Central memory CD8-positive, alpha-beta T cell (primary cell): ENCODE measurements at places on chromosomes 6 and 20.
A peak's percentile ranks its signal among the peaks of the same experiment; 100 is the strongest.

DNA sequence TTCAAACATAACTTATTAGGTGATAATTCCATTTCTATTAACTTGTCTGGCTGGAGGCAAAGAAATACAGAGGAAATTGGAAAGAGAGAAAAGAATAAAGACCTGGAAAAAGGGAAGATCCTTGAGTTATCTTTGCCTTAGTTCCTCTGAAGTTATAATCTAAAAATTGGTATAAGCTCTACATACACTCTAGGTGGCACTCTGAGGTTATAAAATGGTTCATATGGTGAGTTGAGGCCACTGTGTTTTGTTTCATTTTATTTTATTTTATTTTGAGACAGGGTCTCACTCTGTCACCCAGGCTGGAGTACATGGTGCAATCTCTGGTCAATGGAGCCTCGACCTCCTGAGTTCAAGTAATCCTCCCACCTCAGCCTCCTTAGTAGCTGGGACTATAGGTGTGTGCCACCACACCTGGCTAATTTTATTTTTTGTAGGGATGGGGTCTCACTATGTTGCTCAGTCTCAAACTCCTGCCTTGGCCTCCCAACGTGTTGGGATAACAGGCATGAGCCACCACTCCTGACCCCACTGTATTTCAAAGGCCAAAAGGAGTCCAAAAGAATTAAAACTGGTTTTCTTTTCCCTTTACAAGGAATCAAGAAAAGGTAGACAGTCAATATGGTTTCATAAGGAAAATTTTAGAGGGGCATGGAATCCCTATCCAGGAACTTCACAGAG lies 19.4 kb downstream of the GPX6 start:
- DNase-seq = no peak

DNA sequence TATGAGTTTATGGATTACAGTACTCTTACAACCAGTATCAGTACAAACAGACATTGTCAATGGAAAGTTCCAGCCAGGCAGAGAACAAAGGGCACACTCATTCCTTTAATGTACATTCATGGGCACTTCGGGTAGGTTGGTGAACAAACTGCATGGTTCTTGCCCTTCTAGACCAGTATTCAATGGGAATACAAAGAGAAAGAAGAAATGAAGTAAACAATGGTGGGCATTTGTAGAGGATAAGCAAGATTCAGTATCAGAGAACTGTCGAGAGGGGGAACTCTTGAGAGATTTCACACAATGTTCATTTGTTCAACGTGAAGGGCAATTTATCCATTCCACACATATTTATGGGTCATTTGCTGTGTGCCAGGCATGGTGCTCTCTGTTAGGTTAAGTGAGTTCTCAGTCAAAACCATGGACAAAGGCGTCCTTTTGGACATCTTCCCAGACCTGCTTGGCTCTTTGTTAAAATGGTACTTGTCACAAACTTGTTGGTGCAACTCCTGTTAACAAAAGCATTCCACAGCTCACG lies 714.8 kb downstream of the DHX35 start:
- DNase-seq = no peak

- no peak for DNase-seq
Observed at GRCh38 chr6:15927531-15928225, 201.2 kb upstream of the MYLIP start.

GRCh38 chr20:14830466-14830865 lies 493.1 kb upstream of the FLRT3 start:
- DNase-seq = no peak

- DNase-seq = no peak
Observed at GRCh38 chr6:155067956-155068615, 73.0 kb downstream of the TIAM2 start.

DNA sequence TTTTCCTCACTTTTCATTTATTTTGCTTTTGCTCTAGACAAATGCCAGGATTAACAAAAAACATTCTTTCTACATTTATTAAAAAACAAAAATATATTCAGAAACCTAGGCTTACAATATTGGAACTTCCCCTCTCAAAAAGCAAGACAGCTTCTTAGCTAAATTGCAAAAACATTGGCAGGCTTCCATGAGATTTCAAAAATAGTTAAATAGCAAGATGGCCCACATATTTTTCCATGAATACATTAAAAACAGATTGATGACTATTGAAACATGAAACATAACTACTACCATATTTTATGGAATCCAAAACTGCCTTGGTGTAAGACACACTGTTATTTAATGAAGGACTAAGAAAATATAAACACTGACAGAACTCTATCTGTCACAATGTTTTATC lies 92.0 kb downstream of the LY86 start:
- DNase-seq = no peak

- DNase-seq = no peak
Observed at GRCh38 chr6:126066053-126067048, 80.0 kb downstream of the TRMT11 start.

DNA sequence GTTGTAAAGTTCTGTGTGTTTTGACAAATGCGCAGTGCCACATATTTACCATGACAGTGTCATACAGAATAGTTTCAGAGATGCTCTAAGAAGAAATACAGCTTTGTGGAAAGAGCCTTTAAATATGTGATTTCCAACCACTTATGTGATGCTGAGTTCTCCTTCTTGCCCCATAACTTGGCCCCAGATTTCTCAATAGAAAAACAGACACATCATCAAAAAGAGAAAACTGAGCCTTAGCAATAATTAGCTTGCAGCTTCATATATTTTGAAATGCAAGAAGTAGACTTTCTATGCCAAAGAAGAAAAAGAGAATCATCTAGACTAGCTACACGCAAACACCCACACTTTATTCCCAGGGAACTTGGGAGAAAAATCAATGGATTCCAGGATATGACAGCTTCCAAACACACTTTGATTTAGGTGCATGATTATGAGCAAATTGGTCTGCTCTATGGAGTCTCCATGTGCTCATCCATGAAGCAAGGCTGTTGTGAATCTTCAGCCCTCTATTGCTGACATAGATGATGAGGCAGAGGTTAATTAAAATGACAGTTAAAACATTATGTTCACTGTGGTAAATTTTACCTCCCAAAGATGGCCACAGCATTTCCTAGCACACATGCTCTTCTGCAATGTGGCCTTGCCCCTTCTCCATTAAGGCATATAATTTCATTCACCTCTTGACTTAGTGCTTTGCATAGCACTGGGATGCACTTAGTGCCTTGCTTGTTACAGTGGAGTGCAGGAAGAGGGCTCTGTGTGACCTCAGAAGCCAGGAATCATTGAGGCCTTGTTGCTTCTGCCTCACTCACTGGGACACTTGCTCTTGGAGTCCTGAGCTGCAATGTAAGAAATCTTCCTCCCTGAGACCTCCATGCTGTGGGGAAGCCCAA lies 174.6 kb downstream of the SYNDIG1 start:
- DNase-seq = no peak

DNA sequence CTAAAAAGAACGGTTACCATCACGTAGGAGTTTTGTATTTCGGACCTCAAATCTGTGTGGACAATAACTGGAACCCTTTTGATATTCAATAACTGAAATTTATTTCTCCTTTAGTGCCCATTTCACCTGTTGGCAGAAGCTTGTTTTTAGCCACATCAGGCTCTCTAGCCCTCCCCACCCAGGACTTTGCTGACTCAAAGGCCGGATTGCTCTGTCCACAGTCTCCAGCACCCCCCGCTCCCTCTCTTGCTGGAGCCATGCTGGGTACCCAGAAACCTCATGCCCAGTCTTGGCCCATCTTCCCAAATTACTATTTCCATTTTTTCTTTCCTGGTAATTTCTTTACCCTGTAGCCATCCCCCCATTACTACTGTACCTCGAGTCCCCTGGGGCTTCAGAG lies 55.8 kb upstream of the DUSP22 start:
- DNase-seq = no peak

- DNase-seq = peak; percentile 7
Observed at GRCh38 chr6:170089963-170090362, 200.9 kb downstream of the DLL1 start.

GRCh38 chr20:57878786-57879424 lies 169.1 kb upstream of the PMEPA1 start:
- DNase-seq = no peak

GRCh38 chr20:32559753-32560380 lies 25.3 kb downstream of the NOL4L start:
- DNase-seq = no peak

- DNase-seq = no peak
Observed at GRCh38 chr6:26087284-26088115, at the start of gene HFE. Gene HFE, plus strand, starts transcription at chr6:26087429. Its CDS starts 12 bp downstream, at chr6:26087441.

DNA sequence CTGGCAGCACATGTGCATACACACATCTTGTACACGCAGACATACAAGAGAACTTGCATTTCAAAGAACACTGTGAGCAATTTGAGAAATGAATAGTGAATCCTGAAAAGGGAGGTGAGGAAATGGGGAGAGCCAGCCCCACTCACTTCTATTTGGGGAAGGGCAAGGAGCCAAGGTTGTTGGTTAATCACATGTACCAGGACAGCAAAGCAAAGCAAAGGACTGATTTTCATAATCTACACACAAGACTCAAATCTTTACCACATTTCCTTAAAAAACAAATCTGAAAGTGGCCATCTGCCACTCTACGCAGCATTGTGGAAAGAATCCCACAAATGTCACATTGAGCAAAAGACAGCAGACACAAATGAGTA lies 35.0 kb upstream of the KIF16B start:
- no peak for DNase-seq

- DNase-seq = peak; percentile 64
Observed at GRCh38 chr20:38221119-38221589, 39.4 kb downstream of the KIAA1755 start.

DNA sequence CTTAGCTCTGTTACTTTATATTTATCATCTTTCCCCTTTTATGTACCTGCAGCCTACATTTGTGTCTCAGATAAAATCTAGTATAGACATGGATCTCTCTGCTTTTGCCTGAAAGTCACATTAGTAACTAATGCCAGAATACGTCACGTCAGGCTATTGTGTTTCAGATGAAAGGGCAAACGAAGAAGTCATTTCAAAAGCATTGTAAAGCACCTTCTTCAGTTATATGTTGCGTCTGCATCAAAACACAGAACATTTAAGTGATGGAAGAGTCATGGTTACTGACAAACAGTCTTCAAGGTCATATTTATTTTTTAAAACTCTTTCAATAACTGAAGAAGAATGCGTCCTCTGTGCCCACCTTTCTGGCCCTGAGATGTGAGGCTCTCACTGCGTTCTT lies 119.1 kb downstream of the SMOC2 start:
- DNase-seq = no peak

DNA sequence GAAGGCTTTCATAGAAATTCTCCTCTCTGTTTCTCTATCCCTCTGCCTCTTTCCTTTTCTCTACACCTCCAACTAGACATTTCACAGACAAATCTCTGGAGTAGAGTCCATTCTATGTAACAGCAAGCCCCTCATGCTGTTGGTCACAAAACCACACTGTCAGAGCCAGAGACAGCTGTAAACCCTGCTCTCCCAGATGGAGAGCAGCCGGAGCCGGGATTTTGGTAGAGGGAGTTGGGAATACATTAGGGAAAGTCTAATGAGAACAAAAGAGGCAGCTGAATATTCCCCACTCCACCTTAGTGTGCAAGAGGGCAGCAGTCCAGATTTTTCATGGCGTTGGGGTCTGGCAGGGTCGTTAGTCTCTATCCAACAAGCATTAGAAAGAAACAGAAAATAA lies 68.3 kb upstream of the EDN1 start:
- DNase-seq = no peak

DNA sequence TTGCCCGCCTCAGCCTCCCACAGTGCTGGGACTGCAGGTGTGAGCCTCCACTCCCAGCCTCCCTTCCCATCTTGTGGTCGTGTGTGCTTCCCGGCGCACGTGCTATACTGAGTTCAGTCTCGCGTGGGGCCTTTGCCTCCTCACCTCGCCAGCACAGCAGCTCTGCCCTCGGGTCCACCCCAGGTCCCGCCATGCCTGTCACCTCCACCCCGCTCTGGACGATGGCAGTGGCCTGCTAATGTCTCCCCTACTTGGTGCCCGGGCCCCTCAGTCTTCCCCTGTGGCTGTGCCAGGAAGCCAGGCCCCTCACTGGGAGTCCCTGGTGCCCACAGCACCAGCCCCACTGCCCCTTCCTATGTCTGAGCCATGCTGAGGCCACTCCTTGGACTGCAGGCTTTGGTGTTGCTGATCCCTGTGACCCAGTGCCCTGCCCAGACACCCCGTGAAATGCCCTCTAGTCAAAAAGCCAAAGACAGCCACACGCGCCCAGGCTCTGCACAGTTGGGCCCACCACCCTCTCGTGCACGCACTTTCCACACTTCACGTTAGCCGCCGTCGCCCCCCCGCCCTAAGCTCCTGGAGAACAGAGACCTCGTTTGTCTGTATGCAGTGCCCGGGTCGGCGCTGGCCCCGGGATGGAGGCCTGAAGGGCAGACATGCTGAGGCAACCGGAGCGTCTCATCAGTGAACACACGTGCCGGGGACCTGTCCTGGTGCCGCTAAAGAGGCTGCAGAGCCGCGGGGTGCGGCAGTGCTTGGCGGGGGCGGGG lies 14.3 kb downstream of the HRH3 start:
- DNase-seq = no peak

- DNase-seq = no peak
Observed at GRCh38 chr6:107712665-107713551, 111.2 kb downstream of the SCML4 start.

- no peak for DNase-seq
Observed at GRCh38 chr6:36756786-36757185, 59.2 kb downstream of the RAB44 start.

- no peak for DNase-seq
Observed at GRCh38 chr6:131443514-131443913, 129.5 kb upstream of the ARG1 start.

DNA sequence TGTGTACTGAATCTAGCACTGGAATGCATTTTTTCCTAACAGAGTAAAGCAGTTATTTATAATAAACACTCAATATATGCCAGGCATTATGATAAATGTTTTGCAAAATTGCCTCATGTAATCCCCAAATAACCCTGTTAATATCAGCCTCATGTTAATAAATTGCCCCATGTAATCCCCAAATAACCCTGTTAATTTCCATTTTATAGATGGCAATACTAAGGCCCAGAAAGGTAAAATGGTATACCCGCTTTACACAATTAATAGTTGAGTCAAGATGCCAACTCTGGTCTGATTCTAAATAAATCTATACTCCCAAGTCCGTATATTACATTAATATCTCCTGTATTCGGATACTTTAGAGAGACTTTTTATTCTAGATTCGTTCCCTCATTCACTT lies 6.3 kb downstream of the MYB start:
- DNase-seq = no peak

- no peak for DNase-seq
Observed at GRCh38 chr20:64049060-64049877, at the start of gene SOX18. Gene SOX18, minus strand, starts transcription at chr20:64049639. Its CDS starts 123 bp downstream, at chr20:64049516.

DNA sequence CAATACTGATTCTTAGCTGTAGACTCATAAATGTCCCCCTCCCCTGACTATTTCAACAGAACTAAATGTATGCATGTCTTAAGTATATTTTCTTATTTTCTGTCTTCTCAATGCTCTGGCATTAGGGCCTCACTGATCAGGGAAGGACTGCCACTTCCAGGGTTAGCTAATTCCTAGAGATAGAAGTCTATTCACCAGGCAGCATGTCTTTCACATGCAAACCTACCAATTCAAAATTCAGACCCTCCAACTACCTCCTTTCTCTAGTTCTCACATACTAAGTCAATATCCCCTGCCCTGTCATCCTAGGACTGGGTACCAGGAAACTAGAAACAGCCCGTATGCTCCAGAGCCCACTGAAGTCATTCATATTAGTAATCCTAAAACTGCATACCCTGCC lies 132.3 kb downstream of the RALGAPA2 start:
- no peak for DNase-seq
